Activated naive CD4-positive, alpha-beta T cell treated with anti-CD3 and anti-CD28 coated beads, Interleukin-2, amount 50 U/mL, for 16 hours (primary cell): ENCODE measurements at places on chromosomes 7 and 10.

DNA sequence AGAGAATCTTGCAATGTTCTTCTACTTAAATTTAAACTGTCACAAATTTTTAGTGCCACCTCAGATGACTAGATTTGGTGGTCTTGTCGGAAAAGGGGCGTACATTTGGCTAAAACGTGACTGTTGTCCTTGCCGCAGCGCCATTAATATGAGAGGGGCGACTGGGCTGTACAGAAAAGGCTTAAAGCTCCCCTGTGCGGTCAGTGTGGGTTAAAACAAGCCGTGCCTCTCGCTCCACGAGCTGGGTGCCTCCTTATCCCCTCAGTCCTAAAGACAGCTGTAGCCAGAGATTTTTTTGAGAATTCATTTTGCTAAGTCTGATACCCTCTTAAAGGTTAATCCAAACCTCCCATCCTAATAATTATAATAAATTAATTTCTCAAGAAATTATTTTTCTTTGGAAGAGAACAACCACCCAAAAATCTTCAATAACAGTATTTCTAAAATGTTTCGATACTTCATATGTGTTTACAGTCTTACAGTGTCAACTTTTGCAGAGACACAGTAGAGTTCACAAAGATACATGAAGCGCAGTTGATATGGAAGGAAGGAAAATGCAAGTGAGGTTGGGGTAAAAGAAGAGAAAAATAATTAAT, 68.6 kb downstream of the C7orf25 start:
- DNase-seq: no peak

- DNase-seq: no peak
Measured at GRCh38 chr10:90983914-90984549, 63.1 kb upstream of the ANKRD1 start.

DNA sequence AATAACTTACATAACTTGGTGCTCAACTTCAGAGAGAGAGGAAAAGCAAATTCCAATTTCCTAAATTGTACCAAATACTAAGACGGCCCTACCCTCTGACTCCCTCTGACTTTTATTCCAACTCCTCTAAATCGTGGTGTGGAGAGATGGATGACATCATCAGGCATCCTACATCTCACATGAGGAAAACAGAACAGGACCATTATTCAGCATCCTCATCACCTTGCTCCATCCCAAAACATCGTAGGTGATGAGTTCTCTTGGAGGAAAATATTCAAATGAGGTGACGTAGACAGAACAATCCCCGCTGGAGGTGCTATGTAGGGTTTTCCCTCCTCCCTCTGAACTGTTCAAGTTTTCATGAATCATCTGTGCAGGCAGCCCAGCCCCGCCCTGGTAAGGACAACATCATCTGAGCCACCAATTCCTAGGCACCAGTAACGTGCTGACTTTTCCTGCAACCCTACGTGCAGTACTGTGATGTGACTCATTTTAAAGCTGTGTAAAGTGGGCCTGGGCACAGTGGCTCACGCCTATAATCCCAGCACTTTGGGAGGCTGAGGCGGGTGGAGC, 167.2 kb downstream of the CALN1 start:
- DNase-seq: no peak

DNA sequence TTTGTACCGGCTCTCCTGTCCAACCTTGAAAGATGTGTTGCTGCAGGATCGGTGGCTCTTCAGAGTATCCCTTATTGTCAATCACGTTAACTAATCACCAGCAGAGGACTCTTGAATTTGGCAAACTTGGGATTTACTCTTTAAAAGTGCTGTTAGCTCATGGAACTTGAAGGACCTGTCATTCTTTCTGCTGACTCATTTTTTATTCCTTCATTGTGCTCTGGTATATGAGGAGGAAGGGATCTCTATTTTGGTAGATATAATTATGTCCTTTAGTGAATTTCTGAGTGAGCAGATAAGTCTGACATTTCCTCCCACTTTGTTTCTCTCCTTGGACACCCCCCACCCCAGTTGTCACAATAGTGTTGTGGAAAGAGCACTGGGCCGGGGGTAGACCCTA, 175.1 kb upstream of the HDAC9 start:
- DNase-seq: no peak
